ENCODE measurements at places on chromosomes 5 and 9.

- DNase-seq = no peak
These were observed 82.6 kb downstream of the ADRB2 start for GRCh38 chr5:148909040-148909439.

DNA sequence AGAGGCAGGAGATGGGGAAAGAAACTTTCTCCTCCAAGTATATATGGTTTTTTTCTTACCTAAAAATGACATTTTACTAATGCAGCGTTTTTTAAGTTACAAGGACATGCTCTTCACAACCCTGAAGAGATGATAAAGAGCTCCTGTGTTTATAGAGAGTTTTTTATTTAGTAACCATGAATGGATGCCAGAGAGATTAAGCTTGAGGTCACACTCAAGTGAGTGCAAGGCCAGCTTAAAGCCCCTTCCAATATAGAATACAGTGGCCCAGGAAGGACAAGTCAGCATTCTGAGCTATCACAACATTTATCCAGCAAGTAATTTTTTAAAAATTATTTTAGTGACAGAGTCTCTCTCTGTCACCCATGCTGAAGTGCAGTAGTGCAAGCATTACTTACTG lies 6.7 kb upstream of the HAVCR2 start:
- no peak for DNase-seq

DNA sequence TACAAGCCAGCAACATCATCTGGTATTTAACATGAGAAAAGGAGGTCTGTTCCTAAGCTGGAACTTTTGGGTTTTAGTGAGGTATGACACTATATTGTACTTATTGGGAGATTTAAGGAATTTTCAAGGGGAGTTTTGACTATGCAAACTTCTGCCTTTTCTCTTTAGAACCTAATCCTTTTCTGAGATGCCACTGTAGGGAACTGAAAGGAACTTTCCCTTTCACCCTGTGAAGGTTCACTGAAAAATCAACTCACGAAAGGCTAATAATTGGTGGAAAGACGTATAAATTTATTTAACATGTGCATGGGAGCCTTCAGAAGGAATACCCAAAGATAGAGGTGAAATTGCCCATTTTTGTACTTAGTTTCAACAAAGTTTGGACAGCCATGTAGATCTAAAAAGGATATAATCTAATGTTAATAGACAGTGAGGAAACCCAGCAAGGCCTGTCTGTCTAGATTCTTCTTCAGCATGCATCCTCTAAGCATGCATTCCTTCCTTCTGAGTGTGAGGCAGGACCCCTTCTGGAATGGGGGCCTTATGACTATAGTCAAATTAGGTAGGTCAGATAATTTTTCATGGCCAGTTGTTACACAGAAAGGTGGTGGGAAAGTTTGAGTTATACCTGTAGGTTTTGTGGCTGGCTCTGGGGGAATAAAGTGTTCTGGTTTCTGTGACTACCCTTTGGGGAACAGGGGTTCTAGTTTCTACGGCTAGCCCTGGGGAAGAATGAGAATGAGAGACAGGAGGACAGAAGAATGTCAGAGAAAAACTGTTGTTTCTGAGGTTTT lies 200.3 kb downstream of the C9orf152 start:
- DNase-seq = no peak

DNA sequence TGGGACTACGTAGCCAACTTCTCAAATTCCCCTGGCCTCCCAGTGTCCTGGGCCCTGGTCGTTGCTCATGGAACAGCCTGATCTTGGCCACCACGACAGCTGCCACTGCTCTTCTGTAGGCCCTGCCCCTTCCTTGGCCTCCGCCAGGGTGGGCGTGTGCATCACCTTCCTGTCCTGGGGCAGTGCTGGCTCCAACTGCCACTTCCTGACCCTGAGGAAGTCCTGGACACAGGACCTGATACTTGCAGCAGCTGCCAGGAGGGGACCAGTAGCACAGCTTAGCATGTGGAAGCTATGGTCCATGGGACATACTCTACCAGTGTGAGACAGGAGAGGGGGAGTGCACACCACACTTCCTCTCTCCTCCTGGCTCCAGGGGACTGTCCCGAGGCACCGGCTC lies 145.2 kb downstream of the TENT4A start:
- no peak for DNase-seq

DNA sequence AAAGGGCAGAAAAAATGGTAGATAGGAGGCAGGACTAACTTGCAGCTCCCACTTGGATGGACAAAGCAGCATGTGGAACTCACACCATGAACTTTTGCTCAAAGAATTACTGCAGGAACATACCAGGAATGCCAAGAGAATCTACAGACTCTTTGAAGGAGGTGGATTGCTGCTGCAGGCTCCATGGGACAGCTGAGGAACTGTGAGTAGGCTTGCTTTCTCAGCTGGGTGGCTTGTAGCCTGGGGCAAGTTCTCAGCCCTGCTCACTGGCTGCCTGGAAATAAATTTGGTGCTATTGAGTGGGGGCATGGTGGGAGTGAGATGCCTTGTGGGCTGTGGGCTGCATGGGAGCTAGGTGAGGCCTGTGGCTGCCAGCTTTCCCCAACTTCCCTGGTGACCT lies 574.5 kb downstream of the PRELID2 start:
- DNase-seq = no peak

- DNase-seq = no peak
These were observed 279.0 kb downstream of the GLIS3 start for GRCh38 chr9:4020755-4021296.

- DNase-seq = no peak
These were observed 20.5 kb upstream of the FER start for GRCh38 chr5:108727236-108727650.

DNA sequence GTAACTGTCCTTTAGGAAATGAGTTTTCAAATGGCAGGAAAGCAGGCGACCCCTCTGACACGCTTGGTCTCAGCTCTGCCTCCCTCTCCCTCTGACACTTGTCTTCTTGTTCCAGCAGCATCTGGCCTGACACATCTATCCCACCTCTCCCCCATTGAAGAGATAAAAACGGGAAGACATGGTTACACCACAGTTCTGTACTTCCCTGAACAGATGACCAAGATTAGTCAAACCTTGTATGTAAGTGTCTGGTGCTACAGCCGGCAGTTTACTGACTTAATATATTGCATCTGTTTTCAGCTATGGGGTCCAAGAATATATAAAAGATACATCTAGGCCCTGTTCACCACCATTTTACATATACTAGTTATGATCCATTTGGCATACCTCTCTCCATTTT lies 29.6 kb upstream of the MLLT3 start:
- no peak for DNase-seq

GRCh38 chr5:113337515-113338415 lies 97.0 kb downstream of the TSSK1B start:
- peak; percentile 28 for DNase-seq

- no peak for DNase-seq
These were observed 126.3 kb downstream of the TRIO start for GRCh38 chr5:14269395-14269794.

GRCh38 chr9:71105192-71105591 lies 16.2 kb downstream of the TRPM3 start:
- no peak for DNase-seq

DNA sequence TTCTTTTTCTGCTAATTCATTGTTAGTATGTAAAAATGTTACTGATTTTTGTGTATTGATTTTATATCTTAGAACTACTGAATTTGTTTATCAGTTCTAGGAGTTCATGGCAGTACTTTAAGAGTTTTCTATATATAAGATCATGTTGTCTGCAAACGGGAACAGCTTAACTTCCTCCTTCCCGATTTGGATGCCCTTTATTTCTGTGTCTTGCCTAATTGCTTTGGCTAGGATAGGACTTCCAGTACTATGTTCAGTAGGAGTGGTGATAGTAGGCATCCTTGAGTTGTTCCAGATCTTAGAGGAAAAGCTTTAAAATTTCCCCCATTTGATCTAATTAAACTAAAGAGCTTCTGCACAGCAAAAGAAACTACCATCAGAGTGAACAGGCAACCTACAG lies 20.1 kb downstream of the RCL1 start:
- no peak for DNase-seq

GRCh38 chr5:151870820-151871219 lies 53.8 kb downstream of the GLRA1 start:
- peak; percentile 12 for DNase-seq

DNA sequence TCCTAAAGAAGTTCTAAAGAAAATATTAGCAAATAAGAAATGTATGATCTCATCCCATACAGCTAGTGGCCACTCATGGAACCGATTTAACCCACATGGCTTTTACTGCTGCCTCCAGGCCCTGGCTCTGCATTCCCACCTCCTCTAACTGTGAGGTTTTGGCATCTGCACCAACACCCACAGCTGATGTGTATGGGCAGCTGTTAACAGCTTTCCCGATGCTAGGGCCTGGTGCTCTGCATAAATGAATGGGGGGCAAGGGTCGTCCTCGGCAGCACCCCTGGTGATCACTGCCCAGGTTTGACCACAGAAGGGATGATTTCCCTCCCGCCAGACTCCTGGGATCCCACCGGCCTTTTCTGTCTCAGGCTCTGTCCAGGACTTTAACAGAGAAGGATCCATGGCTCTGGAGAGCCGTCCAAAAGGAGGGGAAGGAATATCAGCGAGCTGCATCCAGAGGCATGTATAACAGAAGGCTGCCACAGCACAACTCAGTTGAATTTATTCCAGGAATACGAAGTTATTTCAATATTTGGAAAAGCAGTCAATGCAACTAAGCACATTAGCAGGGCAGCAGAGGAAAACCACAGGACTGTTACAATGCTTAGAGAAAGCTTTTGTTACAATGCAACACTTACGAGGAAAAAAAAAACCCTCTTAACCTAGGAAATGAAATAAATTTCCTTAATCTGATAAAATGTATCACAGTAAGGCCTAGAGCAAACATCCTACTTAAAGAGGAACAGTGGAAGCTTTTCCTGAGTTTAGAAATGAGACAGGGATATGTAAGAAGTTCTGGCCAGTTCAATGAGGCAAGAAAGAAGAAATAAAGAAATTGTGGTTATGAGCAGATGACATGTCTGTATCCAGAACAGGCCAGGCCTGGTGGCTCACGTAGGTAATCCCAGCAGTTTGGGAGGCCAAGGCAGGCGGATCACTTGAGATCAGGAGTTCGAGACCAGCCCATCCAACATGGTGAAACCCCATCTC lies 63.1 kb downstream of the NACC2 start:
- no peak for DNase-seq

GRCh38 chr9:113005777-113006176 lies 6.2 kb downstream of the ZNF883 start:
- DNase-seq = no peak

DNA sequence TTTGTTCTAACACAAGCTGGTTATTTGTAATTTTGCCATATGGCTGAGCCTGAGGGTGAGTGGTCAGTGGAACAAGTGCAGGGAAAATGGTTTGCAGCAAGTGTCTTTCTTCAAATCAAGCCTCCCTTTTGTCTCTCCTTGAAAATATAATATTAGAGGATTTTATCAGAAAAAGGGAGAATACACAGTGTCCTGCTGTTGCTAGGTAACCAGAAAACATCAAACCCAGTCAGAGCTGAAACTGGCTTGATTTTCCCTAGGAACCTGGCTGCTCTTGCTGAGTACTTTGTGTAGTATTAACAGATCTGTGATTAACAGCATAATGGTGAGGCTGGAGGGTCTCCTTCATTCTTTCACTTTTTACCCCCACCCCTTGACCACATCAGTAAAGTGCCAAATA lies 314.0 kb downstream of the ARHGEF28 start:
- no peak for DNase-seq

DNA sequence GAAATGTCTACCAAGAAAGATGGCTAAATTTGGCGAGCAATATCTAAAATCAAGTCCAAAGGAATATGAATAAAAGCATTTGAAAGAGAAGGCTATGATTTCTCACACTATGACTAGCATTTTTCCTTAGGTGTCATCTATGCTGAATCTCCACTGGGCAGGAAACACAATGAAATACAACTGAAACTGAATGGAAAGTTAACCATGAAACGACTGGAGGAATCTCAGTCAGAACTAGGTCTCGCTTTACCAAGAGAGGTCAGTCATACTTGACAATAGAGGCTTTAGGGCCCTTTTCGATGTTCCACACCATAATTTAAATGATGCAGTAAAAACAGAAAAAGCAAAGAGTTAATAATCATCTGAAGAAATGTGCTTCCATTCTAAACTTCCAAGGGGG lies 339.0 kb downstream of the PDE4D start:
- no peak for DNase-seq

GRCh38 chr5:62124266-62124665 lies 181.7 kb upstream of the KIF2A start:
- DNase-seq = no peak

- no peak for DNase-seq
These were observed 6.2 kb upstream of the DNAJC18 start for GRCh38 chr5:139445325-139446170.

DNA sequence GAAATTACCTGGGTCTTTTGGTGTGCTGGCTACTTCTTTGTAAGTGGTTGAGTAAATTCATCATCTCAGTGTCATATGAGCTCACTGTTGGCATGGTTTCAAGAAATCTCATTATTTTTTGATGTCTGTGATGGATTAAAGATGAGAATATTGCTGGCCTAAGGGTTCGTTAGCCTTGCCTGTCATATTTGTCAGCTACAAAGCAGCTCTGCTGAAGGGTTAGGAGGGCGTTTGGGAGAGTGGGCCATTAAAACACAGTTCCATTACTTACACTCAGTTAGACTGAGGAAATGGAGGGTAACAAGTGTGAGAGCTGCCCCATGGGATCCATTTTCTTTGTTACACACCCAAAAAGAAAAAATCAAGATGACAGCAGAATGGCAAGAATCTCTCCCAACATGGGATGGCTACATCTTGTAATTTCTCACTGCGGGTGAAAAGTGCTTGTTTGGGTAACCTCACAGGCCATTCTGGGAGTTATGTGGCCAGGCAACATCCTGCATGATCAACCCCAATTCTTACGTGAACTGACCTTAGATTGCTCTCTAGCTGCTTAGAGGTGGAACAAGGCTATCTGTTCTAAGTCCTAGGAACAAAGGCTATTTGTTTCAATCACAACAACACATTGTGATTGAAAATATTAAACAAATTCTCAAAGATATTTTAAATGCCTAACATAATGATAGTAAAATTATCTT lies 609.5 kb upstream of the RGMB start:
- no peak for DNase-seq

DNA sequence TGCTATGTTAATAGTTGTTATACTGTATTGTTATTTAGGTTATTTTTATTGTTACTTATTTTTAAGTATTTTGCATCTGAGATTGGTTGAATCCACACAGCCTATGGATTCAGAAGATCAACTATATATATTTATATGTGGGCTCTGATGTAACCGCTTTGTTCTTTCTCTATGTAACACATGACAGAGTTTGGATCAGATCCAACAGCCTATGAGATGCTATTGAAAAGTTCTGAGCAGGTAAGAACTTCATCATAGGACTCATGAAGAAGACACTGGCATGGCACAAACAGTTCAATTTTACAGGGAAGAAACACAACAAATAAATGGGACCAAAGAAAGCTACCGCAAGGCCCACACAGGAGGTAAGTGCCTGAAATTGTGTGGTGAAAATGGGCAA lies 93.4 kb downstream of the GNAQ start:
- no peak for DNase-seq

DNA sequence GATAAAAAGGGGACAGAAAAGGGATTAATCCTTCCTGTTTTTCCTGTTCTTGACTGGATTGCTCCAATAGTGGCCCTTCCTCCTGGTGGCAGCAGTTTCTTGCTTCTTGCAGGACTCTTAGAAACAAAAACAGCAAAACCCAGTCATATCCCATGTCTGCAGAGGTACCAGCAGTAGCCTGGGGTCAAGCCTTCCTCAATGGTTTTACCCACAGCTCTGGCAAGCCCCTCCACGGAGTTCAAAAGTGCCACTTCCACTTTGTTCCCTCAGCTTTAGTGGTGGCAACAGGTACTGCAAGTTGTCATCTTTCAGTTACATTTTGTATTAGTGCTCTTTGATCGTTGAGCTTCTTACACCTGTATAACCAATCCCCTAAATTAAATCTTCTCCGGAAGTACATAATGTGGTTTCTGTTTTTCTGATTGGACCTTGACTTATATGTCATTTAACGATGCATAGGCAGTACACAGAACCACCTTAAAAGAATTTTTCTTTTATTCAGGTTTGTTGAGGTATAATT lies 8.7 kb upstream of the RANBP6 start:
- DNase-seq = no peak
